ENCODE measurements at places on chromosomes 1 and 21.

- no peak for DNase-seq
These were observed 367.4 kb downstream of the RPS6KC1 start for GRCh38 chr1:213418268-213419071.

DNA sequence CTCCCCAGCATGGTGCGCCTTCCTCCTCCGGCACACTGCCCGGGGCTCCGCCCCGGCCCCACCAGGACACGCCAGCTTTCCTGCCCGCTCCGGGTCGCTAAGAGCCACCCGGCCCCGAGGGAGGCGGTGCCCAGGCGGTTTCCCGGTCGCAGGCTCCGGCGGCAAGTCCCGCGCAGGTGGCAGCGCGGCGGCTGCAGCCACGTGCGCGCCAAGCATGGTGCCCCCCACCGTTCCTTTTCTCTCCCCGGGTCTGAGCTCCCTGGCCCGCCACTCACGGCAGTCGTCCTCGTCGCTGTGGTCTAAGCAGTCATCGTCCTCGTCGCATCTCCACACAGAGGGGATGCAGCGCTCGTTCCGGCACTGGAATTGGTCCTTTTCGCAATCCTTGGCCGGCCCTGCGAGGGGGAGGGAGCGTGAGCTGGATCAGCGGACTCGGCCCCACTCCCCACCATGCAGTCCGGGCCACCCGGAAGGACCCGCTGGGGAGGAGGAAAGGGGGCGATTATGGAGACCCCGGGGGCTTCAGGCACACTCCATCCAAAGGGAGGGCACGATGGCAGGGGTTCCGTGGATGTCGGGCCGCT lies 1.2 kb downstream of the LRP8 start:
- no peak for DNase-seq

GRCh38 chr21:34526241-34526617 lies 14.2 kb upstream of the KCNE1 start:
- DNase-seq: no peak

DNA sequence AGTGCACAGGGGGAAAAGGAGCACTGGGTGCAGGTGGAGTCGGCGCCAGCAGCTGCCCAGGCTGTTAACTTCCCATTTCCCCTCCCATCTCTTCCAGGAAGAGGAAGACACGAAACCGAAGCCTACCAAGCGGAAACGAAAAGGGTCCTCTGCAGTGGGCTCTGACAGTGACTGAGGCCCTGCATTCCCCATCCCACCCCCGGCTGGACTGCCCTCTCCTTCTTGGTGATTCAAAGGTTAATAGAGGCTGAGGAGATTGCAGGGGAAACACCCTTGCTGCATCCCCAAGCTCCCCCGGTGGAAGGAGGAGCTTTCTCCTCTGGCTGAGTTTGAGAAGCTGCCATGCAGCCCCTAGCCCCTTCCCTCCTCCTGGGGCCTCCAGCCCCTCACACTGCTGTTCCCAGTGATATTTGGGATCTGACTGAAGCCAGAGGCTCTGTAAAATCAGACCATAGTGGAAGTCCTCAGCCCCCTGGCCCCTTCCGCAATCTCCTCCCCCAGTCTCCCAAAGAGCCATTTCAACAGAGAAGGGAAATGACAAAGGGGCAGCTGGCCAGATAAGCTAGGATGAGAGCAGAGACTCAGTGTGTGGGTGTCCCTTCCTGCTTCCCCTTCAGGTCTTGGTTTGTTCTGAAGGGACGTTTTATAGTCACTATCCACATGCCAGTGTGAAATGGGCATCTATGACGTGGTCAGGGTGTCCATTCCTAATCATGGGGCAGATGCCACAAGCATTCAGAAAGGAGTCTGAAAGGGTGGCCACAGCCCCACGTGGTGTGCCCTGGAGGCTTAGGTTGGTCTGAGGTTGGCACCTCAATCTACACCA lies 1.9 kb upstream of the SLC27A3 start:
- DNase-seq: no peak

DNA sequence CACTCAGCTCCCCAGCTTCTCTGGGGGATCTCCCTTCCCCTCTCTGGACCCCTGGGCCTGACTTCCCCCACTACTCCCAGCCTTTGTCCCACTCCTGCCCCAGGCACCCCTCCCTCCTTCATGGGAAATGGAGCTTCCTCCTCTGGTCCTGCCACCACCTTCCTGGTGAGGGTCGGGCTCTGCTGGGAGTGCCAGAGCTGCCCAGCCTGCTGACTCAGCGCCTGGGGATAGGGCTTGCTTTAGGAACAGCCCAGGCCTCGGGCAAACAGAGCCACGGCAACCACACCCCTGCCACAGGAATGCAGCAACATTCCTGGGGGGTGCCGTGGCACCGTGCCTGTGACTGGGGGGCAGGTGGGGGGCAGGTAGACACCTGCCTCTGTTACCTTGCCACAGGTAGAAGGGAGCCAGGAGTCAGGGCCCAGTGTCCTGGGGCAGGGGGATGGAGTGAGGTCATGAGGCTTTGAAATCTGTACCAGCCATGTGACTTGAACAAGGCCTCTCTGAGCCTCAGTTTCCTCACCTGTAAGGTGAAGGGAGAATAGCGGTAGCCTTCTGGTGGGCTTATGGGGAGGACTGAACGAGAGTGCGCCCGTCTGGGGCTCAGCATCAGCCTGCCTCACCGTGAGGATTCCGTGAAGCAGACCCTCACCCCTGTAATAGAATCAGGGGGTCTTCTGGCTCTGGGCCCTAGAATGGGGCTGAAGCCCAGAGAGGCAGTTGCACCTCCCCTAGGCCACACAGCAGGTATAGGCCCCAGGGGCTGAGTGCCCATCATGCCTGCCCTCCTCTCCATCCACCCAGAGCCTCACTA lies 17.8 kb upstream of the EPHA2 start:
- DNase-seq: no peak

DNA sequence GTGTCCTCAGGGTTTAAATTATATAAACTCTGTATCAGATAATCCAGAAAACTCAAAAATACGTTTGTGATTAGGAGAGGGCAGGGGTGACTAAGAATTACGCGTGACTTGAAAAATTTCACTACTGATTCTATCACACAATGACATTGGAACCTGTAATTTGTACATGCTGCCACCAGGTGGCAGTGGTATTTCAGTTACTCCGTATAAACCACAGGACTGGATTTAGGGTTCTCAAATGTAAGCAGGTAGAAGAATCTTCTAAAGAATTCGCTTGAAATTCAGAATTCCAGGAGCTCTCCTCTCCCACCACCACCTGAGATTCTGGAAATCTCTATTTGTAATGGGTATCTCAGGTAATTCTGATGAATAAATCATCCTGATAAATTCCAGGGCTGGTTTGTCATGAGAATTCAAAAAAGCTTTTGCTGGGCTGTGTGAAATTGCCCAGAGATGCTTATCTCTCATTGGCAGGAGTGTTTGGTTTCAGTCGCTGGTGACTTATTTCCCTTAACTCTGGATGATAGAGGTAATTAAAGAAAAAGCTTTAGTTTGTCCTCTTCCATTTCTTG lies 1.7 kb upstream of the KRTAP7-1 start:
- peak; percentile 56 for DNase-seq

- no peak for DNase-seq
These were observed 20.2 kb downstream of the BTG2 start for GRCh38 chr1:203325418-203326091.

- DNase-seq: peak; percentile 59
These were observed 734 bp downstream of the MED18 start for GRCh38 chr1:28329395-28330153.

- DNase-seq: no peak
These were observed 88.6 kb upstream of the PKN2 start for GRCh38 chr1:88595355-88596002.

DNA sequence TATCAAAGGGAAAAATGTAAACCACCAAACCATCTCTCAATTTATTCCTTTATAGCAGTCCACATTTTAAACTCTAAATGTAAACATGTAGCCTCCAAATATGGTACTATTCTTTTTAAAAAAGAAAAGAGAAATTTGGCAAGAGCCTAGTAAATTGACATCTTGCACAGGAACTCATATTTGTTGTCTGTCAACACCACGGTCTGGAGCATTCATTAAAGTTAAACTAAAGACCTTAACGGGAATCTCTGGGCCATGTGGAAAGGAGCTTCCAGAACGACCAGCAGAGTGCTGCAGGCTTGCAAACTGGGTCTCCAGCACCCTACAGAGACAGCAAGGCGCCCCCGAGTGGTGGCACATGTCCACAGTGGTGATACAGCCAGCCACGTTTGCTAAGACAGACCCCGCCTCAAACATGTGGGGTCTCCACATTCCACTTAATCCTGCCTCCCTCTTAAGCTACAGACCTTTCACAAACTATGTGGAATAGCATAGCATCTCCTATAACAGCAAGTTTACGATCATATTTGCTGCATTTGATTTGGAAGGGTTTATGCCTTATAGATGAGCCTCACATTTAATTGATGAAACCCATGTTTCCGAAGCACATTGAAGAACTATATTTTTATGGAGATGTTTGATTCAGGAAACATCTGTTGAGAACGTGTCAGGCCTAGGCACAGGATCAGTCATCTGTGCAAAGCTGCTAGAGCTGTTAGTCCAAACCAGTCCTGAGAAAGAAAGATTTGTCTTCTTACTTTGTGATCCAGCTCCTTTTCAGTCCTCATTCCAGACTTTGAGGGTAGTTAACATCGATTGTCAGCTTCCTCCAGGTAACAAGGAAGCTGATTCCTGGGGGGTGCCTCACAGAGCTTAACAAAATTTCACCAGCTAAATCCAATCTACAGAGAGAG lies 96.4 kb upstream of the BACE2 start:
- DNase-seq: no peak

GRCh38 chr1:90417126-90417525 lies 300.0 kb downstream of the BARHL2 start:
- DNase-seq: no peak

- no peak for DNase-seq
These were observed 2.0 kb upstream of the ST3GAL3 start for GRCh38 chr1:43705334-43705733.

DNA sequence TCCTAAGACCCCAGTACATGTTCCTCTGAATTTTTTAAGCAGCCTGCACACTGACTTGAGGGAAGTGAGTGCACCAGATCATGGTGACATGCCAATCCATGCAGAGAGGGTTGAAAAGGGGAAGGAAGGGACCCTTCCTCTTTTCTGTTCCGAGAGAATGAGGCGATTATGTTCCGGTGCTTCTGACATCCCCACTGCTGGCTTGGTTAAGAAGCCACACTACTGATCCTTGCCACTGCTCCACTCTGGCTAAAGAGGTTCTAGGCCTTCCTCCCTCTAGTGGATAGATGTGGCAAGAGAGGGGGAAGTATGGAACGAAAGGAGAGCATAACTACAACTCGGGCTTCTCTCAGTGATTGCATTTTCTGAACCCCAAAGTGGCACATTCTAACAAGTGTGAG lies 1.8 kb upstream of the CYB5R1 start:
- DNase-seq: peak; percentile 36

DNA sequence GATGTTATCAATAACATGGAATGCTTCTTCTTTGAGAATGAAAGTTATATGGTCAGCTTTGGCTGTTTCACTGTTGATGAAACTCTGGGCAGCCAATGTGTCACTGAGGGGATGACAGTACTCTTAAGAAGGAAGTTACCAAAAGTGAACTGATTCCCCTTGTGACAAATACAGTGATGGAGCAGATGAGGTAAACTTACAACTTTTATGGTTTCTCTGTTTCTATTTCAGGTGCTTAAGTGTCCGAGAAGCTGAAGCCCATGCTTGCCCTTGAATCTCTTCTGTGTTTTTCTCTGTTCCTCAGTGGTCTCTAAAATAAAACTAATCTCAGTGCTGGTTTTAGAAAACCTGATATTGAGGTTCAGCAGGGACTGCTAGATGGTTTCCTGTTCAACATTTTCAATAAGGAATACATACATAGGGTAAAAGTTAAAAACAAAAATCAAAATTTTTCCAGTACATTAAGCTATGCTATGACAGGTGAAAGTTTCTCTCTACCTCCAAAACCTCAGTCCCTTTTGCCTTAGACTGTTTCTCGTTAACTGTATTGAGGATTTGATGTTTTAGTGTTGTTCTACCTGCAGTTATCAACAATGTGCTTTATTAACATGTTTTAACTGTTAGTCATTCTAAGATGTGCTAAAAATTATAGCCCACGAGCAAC lies 454.4 kb upstream of the ADGRL4 start:
- DNase-seq: no peak

GRCh38 chr1:187842406-187843165 lies 1013.8 kb downstream of the PLA2G4A start:
- DNase-seq: no peak

DNA sequence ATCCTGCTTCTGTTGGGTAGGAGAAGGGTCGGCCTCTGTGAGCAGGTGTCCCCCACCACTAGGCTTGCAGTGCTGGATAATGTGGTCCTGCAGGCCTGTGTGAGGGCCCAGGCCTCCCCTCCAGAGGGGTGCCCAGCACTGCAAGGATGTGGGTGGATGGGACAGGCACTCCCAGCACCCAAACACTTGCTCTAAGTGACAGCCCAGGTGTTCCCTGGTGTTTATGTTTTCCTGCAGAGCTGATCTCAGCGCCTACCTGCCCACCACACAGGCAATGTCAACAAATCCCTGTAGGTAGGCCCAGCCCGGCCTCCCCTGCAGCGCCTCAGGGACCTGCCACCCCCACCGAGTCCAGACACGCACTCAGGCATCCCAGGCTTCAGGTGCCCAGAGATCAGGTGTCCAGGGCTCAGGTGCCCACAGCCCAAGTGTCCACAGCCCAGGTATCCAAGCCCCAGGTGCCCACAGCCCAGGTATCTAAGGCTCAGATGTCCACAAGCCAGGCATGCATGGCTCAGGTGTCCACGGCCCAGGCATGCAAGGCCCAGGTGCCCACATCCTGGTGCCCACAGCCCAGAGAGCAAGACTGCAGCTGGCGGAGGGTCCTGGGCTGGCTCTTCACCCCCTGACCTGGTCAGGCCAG lies 59.2 kb downstream of the WNT9A start:
- peak; percentile 9 for DNase-seq

- DNase-seq: no peak
These were observed 598.6 kb downstream of the AJAP1 start for GRCh38 chr1:5253036-5253435.

GRCh38 chr21:39669976-39670661 lies 57.4 kb downstream of the B3GALT5 start:
- DNase-seq: no peak

DNA sequence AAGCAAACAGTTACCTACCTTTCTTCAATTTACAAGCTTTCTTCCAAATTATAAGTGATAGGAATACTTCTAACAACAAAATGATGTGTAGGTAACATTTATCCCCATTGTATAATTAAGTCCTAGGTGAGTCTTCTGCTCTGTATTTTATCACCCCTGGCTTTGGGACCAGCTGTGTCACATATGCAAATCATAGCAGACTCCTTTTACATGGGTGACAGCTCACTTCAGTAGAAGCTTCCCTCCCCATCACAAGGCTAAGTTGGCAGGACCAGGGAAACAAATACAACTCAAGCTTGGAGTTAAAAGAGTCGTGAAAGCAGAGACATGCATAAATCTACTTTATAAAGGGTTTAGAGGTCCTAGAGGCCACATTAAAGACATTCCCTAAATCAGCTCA lies 121.1 kb upstream of the RUNX1 start:
- DNase-seq: no peak
